ENCODE measurements at places on chromosomes 6 and 20.

GRCh38 chr6:145562771-145563615, 172.3 kb downstream of the EPM2A start:
- no peak for DNase-seq

GRCh38 chr20:12928755-12929401, 79.9 kb upstream of the SPTLC3 start:
- DNase-seq: no peak

GRCh38 chr6:128365520-128366160, 154.8 kb downstream of the PTPRK start:
- no peak for DNase-seq

- DNase-seq: no peak
Measured at GRCh38 chr6:132961122-132961521, 146.8 kb downstream of the RPS12 start.

GRCh38 chr6:70758883-70759282, 91.2 kb downstream of the SMAP1 start:
- DNase-seq: no peak

DNA sequence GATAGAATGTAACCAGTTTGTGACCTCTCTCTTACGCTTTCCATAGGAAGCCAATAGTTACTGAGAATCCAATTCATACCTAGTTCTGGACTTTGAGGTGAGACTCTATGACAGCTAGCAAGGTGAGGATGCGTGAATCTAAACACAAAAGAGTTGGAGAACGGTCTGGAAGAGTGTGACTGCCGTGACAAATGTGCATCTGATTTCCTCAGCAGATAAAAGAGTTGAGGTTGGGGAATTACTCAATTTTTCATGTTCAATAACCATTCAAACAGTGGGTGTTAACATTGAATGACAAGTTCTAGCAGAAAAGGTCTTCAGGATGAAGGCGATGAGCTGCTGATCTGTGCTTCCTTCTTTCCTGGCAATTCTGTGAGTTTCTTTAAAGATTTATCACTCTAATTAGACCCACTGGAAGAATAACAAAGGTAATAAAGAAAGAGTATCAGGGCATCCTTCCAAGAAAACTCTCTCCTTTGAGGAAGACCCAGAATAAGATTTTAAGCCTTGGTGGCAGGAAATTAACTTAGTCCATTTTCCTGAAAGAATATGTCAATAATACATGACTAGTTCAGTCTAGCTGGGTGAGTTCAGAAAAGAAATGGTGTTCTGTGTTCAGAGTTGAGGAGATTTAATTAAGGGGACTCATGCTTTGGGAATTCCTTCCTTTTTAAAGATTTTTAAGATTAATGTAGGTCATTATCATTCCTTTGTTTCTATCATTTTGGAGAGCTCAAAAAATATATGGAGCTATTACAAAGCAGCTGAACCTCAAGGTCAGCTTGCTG, 24.5 kb downstream of the KIF3B start:
- no peak for DNase-seq

GRCh38 chr6:106225581-106225980, 100.0 kb downstream of the ATG5 start:
- DNase-seq: no peak

- no peak for DNase-seq
Measured at GRCh38 chr6:113855500-113856374, 1.4 kb upstream of the MARCKS start.

- DNase-seq: no peak
Measured at GRCh38 chr20:37973059-37973910, 60.0 kb downstream of the TTI1 start.

DNA sequence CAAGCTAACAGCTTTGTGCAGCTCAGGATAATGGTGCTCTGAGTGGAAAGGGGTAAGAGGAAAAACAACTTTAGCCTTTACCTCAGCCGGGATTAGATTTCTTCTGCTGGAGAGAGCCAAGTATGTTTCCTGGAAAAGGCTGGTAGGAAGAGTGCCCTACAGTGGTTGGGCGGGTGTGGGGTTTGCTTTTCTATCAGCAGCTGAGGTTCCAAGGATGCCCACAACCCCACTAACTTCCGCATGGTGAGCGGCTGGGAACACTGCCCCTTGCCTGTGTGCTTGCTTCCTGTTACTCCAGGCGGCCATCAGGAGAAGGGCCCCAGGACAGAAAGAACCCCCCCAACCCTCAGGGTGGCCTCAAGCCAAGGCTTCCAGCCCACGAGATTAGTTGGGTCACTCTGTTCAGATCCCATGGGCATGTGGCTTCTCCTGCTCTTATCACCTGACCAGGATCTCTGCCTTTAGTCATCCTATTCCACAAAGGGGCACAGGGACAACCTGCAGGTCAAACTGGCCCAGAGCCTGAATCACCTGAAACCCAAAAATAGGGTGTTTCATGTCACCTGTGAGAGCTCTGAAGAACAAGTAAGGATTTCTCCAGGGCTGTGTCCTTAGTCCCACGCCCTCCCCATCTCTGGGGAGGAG, 10.5 kb downstream of the MRPS18A start:
- no peak for DNase-seq

DNA sequence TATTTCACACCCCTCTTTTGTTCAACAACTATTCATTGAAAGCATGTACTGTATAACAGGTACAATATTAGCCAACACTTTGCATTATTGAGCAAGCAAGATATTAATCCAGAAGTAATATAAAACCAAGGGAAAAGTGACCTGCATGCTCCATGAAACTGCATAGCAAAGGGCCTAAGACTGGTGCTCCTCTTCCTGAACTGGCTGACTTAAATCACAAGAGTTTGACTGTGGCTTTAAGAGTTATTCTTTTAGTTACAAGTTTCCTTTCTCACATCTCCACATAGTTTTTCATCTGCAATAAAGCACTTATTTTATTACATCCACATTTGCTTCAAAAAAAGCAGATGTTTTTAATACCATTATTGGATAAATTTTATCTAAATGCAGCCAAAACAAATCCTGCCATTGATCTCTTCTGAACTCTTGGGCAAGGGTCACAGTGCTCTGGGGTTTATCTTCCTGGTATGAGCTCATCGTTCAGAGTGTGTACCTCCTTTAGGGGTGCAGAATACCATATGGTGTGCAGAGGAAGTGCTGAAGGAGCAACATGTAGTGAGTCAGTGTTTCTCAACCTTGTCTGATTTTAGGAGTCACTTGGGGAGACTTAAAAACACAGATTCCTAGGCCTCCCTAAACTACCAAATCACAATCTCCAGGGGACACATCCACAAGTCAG, 1225.9 kb upstream of the MAP3K7 start:
- no peak for DNase-seq

GRCh38 chr6:15800841-15801617, 138.2 kb upstream of the DTNBP1 start:
- no peak for DNase-seq

- no peak for DNase-seq
Measured at GRCh38 chr20:46752728-46753127, 43.3 kb downstream of the SLC2A10 start.

GRCh38 chr20:12883507-12883885, 125.3 kb upstream of the SPTLC3 start:
- no peak for DNase-seq

GRCh38 chr6:68777956-68778355, 142.9 kb downstream of the ADGRB3 start:
- no peak for DNase-seq

DNA sequence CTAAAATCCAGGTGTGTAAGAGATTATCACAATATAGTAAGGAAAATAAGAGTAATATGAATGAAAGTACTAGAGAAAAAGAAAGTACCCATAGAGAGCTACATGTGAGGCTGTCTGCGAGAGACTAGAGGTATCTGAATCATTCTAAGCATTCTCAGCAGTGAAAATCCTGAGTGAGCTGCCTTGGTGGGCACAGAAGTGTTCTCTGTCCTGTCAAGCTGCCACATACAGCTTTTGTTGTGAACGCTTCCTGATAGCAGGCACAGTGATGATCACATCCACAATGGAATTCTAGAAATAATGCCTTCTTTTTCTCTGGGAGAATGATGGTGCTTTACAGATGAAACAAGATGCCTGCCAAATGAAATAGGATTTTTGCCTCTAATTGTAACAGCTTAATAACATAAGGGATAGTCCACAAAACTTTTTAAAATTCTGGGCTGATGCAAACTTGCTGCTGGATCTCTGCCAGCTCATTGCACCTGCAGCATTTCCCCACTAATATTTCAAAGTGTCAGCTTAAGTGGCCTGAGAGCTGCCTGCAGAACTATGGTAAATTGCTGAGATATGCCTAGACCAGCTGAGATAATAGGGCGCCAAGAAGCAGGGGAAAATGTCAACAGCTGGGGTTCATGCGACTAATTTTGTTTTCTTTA, 620.5 kb downstream of the DOK5 start:
- DNase-seq: no peak

Data from keratinocyte (primary cell).